ENCODE measurements at places on chromosomes 2 and 18. TPM values are rescaled to one million over a fixed set of nuclear protein-coding genes. Genes with fewer than 3 reads are reported as not detected.

- DNase-seq = no peak
Measured at GRCh38 chr18:65817178-65817577, 66.4 kb downstream of the CDH7 start.

GRCh38 chr2:217685255-217685605 is 317.6 kb downstream of the TNS1 start:
- no peak for DNase-seq

DNA sequence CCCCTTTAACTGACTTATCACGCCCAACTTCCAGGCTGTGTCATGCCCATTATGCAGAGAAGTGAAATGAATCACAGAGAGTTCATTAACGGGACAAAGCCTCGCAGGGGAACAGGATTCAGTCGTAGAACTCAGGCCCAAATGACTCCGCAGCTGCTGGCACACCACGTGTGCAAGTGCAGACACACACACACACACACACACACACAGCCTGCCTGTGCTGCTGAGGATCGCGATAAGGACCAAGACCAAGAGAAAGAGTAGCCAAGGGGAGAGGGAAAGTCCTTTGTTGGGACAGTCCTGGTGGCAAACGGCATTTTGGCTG is 90.0 kb upstream of the TAF1B start:
- DNase-seq = no peak

DNA sequence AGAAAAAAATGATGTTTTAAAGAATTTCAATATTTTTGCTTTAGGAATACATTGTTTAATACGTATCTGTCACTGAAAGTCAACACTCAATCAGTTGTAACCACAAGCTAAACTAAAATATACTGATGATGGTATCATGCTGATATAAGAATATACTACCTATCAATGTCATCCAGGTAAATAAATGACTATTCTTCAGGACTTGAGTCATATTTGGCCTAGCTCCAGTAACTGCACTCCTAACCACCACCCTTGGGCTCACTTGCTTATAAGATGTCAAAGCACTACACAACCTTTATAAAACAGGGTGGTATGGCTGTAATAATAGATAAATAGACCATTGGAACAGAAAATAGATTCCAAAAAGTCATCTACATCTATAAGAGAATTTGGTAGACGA is 48.8 kb downstream of the RND3 start:
- DNase-seq = no peak

DNA sequence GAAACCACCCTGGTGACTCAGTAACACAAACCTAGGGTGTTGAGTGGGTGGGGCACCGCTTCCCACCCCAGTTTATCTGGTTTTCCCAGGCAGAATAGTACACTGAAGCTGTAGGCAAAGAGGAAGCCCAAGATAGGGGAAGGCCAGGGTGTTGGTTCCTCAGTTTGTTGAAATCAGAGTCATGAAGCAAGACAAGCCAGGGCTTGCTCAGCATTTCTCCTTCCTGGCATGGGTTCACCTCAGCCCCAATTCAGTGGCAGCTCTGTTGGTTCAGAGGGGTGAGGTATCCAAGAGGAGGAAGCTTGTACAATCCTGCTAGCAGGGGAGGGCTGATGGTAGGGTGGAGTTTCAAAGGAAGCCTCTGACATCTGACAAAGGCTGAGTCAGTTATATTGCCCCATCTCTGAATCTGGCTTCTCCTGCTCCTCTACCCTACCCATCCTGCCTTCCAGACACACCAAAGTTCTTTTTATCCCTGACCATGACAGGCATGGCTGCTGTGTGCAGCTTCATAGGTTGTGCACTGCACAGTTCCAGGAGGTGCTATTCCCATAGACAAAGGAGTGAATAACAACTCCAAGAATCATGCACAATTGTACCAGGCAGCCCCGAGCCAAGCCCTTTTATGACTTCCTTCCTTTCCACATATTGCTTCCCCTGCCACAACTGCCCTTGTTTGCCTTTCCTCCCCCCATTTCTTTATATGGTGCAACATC is 24.9 kb upstream of the RAB10 start:
- DNase-seq = no peak

Gene PLEKHM3
- total RNA-seq = 12.2 TPM

Gene TLX2
- total RNA-seq = not detected

Gene RAB6D
- total RNA-seq = not detected

Gene LIMS3
- total RNA-seq = 0.24 TPM

Gene RAMP1
- 4.4 TPM for total RNA-seq

Gene LCT
- not detected for total RNA-seq

Gene COL3A1
- total RNA-seq = not detected
